Stimulated activated CD4-positive, alpha-beta T cell treated with anti-CD3 and anti-CD28 coated beads, Interleukin-4, amount 100 ng/mL, for 24 hours (primary cell): ENCODE measurements at places on chromosomes 1 and 21.

- DNase-seq: no peak
Measured at GRCh38 chr1:153429266-153430165, 13.2 kb downstream of the S100A7A start.

- no peak for DNase-seq
Measured at GRCh38 chr1:21436488-21437340, 3.2 kb upstream of the NBPF3 start.

GRCh38 chr1:86419277-86419903 is 4.6 kb upstream of the CLCA2 start:
- DNase-seq: no peak

DNA sequence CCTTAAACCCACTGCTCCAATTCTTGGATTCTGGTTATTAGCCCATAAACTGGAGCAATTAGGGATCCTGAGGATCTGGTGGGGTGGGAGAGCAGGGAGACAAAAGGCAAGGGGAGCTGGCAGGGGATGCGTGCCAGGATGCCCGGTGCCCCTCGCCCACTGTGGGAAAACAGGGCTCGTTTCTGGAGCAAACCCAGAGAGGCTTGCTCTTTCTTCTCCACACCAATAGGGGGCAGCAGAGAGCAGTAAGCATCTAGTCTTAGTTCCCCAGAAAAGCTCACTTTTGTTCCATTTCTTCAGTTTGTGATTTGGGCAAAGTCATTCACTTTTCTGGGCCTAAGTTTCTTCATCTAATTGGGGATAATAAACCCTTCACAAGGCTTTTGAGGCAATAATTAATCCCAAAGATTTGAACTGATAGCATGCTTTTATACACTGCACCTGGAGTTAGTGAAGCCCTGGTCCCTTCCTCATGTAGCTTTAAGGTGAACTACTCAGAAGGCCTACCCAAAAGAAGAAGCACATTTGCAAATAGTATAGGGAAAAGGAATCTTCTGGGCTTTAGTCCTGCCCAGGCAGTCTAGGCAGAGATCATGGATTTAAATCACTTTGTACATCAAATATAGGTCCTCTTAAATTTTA is 160.6 kb upstream of the USP24 start:
- peak; percentile 36 for DNase-seq

DNA sequence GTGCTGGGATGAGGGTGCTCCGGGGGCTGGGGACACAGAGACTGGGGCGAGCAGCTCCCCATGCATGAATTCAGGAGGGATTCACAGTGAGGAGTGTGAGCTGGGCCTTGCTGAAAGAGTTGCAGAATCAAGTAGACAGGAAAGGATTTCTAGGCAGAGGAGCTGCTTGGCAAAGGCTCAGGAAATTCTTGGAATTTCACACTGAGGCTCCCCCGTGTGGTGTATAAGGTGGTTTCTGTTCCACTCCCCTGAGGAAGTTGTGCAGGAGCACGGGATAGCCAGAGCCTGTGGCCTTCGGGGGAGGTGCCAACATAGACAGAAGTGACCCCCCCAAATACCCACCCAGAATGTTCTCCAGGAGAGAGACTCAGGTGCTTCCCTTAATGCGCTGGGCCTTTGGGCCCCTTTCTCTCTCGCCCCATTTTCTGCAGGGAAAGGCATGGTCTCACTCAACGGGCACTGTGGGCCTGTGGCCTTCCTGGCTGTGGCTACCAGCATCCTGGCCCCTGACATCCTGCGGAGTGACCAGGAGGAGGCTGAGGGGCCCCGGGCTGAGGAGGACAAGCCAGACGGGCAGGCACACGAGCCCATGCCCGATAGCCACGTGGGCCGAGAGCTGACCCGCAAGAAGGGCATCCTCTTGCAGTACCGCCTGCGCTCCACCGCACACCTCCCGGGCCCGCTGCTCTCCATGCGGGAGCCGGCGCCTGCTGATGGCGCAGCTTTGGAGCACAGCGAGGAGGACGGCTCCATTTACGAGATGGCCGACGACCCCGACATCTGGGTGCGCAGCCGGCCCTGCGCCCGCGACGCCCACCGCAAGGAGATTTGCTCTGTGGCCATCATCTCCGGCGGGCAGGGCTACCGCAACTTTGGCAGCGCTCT is 58.5 kb upstream of the ACTL8 start:
- DNase-seq: no peak

GRCh38 chr1:115319706-115320105 is 18.3 kb downstream of the NGF start:
- no peak for DNase-seq

DNA sequence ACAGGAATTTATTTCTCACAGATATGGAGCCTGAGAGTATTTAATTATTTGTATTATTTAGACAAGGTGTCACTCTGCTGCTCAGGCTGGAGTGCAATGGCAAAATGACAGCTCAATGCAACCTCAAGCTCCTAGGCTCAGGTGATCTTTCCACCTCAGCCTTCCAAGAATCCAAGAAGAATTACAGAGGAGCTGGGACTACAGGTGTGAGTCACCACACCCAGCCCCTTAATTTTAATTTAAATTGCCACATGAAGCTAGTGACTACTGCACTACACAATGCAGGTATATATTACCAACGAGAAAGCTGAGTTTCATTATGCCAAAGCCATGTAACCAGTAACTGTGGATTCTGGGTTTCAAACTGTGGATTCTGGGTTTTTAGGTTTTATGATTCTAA is 2.1 kb downstream of the KHDC4 start:
- no peak for DNase-seq

- DNase-seq: no peak
Measured at GRCh38 chr1:84242641-84243040, 58.9 kb upstream of the SAMD13 start.

GRCh38 chr1:186308264-186309060 is 66.6 kb downstream of the TPR start:
- no peak for DNase-seq

GRCh38 chr1:38258085-38258627 is 211.6 kb upstream of the POU3F1 start:
- no peak for DNase-seq

DNA sequence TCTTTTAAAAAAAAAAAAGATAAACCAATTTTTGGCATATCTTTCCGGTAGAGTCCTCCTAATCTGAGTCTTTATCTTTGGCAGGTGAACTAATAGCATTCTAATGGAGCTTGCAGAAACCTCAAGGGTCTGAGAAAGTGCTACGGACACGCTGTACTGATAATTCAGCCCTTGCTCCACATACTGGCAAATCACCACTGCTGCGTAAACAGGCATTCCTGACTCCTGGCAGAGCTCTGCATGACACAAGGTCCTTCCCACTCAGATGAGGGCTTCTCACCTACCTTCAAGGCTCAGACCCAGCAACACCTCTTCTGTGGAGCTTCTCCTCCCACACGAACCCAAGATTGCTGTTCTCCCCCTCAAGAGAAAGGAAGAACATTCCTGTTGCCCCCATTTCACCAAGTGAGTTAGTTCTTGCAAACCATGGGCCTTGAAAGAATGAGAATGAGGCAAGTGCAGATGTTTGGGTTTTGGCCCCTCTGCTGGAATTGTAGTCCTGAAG is 48.0 kb downstream of the LYST start:
- DNase-seq: no peak

- no peak for DNase-seq
Measured at GRCh38 chr1:86993269-86993985, 79.0 kb downstream of the HS2ST1 start.

DNA sequence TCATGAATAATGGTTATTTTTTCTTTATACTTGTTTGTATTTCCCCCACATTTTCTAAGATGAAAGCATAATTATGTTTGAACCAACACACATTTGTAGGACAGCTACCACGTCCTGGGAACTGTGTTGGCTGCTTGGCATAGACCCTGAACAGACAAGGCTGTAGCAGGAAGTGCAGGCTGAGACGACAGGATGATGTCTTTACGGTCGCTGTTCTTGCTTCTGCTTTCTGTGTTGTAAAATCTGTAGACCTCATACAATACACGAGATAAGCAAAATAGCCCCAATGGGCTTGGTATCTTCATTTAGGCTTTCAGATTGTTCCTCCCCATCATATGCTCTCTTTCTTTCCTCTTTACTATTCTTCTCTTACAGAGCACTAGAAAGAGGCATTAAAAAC is 23.3 kb upstream of the OTUD3 start:
- no peak for DNase-seq

- no peak for DNase-seq
Measured at GRCh38 chr1:38123356-38124135, 77.0 kb upstream of the POU3F1 start.
